ENCODE measurements at places on chromosomes 2 and 18.

GRCh38 chr18:74784752-74785151 lies 187.1 kb downstream of the ZNF407 start:
- no peak for DNase-seq

DNA sequence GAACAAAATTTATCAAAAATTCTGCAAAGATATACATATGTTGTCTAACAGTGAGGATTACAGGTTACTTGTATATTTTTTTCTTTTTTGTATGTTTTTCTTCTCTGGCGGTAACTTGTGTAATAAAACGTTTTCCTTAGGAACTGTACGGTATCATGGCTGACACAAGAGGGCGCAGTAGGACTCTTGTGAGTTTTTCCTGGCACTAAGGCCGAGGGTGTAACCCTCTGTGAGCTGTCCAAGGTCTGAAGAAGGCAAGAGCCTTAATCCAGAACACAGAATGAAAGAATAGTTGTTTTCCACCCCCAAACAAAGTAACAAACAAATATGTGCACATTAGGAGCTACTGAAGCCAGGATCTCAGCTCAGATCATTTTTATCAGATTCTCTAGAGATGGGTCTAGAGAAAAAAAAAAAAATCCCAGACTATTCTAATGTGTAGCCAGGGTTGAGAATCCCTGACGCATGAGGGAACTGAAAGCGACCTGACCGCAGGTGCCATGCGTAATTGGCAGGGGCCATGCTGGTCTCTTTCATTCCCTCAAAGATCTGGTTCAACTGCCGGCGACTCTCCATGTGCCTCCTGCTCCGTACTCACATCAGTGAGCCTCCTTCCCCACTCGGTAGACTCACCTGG lies 27.0 kb downstream of the TMEM200C start:
- peak; percentile 77 for DNase-seq

DNA sequence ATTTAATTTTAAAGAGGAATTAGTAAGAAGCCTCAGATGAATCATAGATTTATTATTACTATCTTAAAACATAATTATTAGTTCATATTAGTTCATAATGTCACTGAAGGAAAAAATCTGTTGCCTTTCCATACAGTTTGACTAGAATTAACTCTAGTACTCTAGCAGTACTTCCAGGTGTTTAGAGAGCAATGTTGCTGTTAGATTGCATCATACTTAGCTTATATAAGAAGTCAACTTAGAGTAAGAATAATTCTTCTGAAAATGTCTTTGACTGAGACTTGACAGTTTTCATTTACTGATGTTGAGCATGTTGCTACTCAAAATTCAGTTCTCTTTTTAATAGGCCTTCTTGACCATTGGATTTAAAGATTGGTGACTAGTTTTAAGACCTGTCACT lies 4.7 kb downstream of the RAB3GAP1 start:
- DNase-seq = no peak

DNA sequence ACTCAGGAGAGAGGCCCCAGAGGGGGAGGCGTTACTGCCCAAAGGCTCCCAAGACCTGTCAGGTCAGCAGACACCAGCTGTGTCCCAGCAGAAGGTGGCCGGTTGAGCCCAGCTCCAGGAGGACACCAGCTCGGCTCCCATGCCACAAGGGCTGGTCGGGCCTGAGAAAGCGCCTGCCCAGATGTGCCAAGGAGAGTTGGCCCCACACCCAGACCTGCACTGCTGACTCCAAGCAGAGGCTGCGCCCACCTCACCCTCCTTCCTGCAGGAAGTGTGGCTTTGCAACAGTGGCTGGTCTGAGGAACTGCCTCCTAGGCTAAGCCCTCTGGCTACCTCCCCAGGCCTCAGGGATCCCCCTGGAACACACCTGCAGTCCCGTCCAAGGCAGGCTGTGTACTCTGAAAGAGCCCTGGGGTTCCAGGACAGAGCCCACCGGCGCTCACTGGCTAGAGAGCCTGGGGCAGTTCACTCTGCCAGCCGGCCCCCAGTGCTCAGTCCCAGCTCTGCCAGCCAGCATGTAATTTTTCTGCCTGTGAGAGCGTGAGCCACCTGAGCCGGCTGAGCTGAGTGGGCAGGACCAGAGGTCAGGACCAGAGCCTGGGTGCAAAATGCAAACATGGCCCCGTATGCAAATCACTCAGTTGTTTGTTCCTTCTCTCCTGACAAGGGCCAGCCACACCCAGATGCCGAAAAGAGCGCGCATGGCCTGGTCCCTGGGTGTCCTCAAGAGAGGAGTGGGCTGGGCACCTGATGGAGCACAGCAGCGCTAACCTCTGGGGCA lies 36.9 kb upstream of the PTMA start:
- no peak for DNase-seq

GRCh38 chr2:67322353-67323001 lies 74.7 kb upstream of the ETAA1 start:
- peak; percentile 35 for DNase-seq

- DNase-seq = no peak
These were observed 467.5 kb downstream of the FBXO15 start for GRCh38 chr18:73679941-73680712.

DNA sequence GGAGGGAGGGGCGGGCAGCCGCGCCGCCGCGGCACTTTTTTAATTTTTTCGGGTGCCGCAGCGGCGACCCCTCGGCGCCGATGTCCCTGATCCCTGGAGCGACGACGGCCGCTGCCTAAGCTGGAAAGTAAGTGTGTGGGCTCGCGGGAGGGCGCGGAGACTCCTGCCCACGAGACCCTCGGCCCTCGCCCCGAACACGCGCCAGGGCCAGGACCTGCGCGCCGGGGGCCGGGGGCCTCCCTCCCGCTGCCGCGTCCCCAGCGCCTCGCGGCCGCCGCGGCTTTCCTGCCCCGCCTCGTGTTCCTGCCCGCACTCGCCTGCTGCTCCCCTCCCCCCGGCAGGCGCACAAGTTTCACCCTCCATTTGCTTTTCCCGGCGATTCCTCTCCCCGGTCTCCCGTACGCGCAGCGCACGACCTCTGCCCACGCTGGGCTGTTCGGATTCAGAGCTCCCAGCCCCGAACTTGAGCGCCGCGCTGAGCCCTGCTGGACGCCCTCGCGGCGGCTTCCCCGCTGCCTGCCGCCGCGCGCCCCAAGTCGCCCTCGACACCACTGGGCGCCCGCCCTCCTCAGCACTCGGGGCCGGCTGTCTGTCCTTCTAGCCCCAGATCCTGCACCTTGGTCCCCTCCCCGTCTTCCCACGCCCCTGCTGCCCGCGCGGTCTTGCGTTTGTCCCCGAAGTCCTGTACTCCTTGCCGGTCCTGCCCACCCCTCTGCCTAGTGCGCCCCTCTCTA lies 507 bp downstream of the PKP4 start:
- DNase-seq = peak; percentile 71

GRCh38 chr2:62473246-62473827 lies 32.7 kb downstream of the TMEM17 start:
- DNase-seq = no peak

DNA sequence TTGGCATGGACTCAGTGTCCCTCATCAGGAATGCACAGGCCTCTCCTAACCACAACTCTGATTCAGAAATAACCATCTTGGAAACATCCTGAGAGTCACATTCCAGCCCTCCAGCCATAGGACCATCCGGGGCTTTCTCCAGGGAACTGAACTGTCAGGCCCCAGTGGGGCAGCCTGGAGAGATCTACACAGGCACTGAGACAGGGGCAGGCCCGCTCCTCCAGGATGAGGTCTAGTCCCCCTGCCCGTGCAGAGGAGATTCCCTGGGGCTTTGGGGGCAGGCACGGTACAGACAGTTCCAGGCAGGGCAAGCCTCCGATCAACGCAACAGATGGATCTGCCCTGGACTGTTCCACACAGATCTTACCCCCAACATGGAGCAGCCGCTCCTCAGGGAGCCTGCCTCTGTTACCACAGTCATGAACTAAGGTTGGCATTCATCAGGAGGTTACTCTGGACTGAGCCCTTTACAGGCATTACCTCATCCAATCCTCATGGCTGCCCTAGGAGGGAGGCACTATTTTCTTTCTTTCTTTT lies 12.0 kb downstream of the KCNK3 start:
- peak; percentile 49 for DNase-seq

GRCh38 chr2:112194482-112194881 lies 56.3 kb downstream of the FBLN7 start:
- DNase-seq = no peak

All from NCI-H2171 treated with DMSO at 0.1 percent for 48 hours (cell line).